ENCODE measurements at places on chromosomes 5 and 9. TPM values are rescaled to one million over a fixed set of nuclear protein-coding genes. Genes with fewer than 3 reads are reported as not detected.

- no peak for DNase-seq
Measured at GRCh38 chr9:84173961-84174360, 166.6 kb downstream of the SLC28A3 start.

- no peak for DNase-seq
Measured at GRCh38 chr5:161783297-161783696, 64.6 kb upstream of the GABRA1 start.

GRCh38 chr5:20286512-20286911 lies 298.5 kb upstream of the CDH18 start:
- DNase-seq: no peak

DNA sequence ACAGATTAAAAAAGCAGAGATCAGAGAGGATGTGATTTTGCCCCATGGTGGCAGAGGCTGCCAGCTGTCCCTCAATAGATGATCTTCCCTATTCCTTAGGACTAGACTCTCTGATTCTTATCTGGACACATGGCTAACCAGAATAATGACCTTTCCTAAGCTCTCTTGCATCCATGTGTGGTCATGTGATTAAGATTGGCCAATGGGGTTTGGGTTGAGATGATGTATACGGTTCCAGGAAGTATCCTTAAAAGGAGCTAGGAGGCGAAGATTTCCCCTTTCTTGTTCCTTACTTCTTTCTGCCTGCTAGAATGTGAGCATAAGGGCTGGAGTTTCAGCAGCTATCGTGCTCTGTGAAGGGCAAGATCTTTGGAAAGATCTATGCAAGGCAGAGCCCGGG lies 39.8 kb downstream of the FOXI1 start:
- no peak for DNase-seq

DNA sequence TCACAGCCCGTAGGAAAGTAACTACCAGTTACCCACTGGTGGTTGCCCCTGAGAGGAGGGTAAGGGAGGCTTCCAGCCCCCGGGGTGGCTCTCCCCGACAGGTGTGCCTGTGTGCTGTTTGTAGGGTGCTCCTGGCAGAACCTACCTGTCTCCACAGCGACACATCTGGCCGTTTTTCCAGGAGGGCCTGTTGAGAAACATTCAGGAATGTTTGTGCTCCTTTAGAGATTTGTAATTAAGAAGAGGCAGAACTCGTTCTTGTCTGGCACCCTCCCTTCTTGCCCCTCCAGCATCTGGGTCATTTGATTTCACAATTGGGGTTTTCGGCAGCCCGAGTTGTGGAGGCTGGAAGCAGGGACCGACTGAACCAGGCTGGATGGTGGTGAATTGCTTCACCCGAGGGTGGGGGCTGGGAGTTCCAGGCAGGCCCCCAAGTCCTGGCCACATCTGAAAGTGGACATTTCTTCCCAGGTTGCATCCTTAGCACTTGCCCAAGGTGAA lies 74.2 kb downstream of the WWC1 start:
- no peak for DNase-seq

- DNase-seq: no peak
Measured at GRCh38 chr9:35579130-35579529, 25.9 kb upstream of the TESK1 start.

DNA sequence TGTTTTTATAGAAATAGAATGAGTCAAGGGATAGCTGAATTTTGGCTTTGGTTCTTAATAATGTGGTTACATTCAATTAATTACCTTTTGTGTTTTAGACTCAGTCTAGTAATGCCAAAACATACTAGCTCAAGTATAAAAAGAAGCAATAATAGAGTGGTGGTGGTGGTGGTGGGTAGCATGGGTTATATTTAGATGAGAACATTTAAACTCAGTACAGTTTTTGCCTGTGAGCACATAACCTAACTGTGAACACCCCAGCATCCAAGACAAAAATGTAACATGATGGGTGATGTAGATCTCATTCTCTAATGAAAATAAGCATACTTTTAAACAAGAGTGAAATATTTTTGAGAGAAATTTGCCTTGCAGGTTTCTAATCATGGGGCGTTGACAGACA lies 14.2 kb downstream of the CPEB4 start:
- DNase-seq: no peak

GRCh38 chr5:61329550-61330128 lies 2.4 kb upstream of the ZSWIM6 start:
- DNase-seq: no peak

GRCh38 chr5:64451551-64451950 lies 54.3 kb upstream of the RGS7BP start:
- no peak for DNase-seq

- no peak for DNase-seq
Measured at GRCh38 chr9:98774746-98775145, 21.6 kb downstream of the ANKS6 start.

- DNase-seq: no peak
Measured at GRCh38 chr5:33594006-33594405, 153.2 kb downstream of the TARS1 start.

GRCh38 chr5:5062525-5063302 lies 77.4 kb upstream of the ADAMTS16 start:
- no peak for DNase-seq

- no peak for DNase-seq
Measured at GRCh38 chr9:87610200-87611155, 112.8 kb downstream of the DAPK1 start.

- DNase-seq: no peak
Measured at GRCh38 chr5:131265311-131265803, 1.5 kb downstream of the CDC42SE2 start.

Gene PCDHA1
- total RNA-seq: not detected
